Activated CD4-positive, alpha-beta memory T cell treated with anti-CD3 and anti-CD28 coated beads, Interleukin-2, amount 10 ng/mL, durations not matched to agents 7 days and 5 days (primary cell): ENCODE measurements at places on chromosomes 11 and 22. TPM values are rescaled to one million over a fixed set of nuclear protein-coding genes. Genes with fewer than 3 reads are reported as not detected.

DNA sequence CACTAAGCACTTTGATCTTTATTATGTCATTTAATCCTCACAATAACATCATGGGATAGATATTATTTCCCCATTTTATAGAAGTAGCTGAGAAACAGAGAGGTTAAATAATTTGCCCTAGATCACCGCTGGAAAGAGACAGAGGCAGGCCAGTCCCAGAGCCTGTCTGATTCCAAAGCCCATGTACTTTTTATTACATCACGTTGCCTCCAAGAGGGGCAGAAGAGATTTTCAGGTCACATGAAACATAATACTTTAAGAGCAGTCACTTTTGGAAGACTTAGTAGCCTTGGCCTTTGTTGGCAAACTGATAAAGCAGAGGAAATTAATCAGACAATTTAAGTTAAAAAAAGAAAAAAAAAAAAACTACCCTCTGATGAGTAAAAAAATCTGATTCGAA is 200.2 kb upstream of the ARHGAP20 start:
- H3K4me3 ChIP-seq: no peak overlapping the region
- H3K27me3 ChIP-seq: no peaks in the 10 kb centered on the region
- H3K27ac ChIP-seq: no peak overlapping the region
- peaks cover under 1% of the 10 kb centered on the region for H3K36me3 ChIP-seq

DNA sequence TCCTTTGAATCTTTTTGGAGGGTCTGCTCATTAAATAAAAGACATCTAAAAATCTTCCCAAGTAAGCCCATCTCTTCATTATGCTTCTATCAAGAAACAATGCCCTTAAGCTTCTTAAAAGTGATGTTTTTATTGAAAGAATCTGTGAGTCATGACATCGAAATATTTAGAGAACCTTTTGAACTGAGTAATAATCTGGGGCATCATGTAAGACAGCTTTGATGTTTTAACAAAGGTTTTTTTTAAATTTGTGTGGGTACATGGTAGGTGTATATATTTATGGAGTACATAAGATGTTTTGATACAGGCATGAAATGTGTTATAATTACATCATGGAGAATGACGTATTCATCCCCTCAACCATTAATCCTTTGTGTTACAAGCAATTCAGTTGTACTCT is 46.8 kb downstream of the PLAAT5 start:
- no peaks in the 10 kb centered on the region for H3K36me3 ChIP-seq
- H3K27ac ChIP-seq: no peak overlapping the region
- DNase-seq: no peak
- peaks cover 37% of the 10 kb centered on the region for H3K4me1 ChIP-seq
- no peaks in the 10 kb centered on the region for H3K27me3 ChIP-seq

The CRYBB2 gene
- not detected for total RNA-seq

The UBE4A gene
- total RNA-seq: 44.1 TPM

DNA sequence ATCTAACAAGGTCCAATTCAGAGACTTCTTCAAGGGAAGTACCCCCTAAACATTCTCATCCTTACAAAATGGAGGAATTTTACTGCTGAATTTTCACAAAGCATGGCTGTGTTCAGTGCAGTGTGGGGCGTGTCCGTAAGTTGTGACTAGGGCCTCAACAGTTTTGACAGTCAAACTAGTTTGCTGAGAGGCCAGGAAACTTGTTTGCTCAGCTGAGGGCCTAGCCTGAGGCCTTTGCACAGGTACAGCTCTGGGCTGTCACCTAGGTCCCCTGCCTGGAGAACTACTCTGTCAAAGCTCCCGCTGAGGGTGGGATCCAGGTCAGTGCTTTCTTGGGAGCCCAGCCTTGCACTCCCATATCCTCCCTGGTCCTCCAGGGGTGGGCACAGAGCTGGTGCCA is 27.9 kb downstream of the TCP11L1 start:
- peaks cover 26% of the 10 kb centered on the region for H3K4me1 ChIP-seq
- H3K27me3 ChIP-seq: no peaks in the 10 kb centered on the region
- peaks cover 51% of the 10 kb centered on the region for H3K36me3 ChIP-seq

- no peak for DNase-seq
- H3K27ac ChIP-seq: no peak overlapping the region
- H3K4me1 ChIP-seq: no peaks in the 10 kb centered on the region
- no peaks in the 10 kb centered on the region for H3K36me3 ChIP-seq
- no peak overlapping the region for H3K4me3 ChIP-seq
These were observed 555.9 kb downstream of the MIAT start for GRCh38 chr22:27213294-27213693.

The NEU3 gene
- total RNA-seq: 11.5 TPM

DNA sequence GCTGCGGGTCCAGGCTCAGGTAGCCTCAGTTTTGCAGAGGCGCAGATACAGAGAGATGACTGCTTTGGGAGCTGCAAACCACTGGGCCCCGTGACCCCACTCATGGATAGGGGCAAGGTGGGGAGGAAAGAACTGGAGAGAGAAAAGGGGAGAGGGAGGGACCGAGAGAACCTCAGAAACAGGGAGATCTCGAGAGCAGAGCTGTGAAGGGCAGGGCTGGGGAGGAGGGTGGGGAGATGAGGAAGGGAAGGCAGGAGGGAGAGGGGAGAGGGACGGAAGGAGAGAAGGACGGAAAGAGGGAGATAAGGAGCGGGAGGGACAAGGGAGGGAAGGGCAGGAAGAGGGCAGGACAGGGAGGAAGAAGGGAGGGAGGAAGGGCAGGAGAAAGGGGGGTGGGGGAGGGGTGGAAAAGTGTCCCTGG is 46.3 kb downstream of the IGLL1 start:
- no peak overlapping the region for H3K4me3 ChIP-seq
- H3K36me3 ChIP-seq: no peaks in the 10 kb centered on the region
- peaks cover 5% of the 10 kb centered on the region for H3K27me3 ChIP-seq
- H3K4me1 ChIP-seq: no peaks in the 10 kb centered on the region

DNA sequence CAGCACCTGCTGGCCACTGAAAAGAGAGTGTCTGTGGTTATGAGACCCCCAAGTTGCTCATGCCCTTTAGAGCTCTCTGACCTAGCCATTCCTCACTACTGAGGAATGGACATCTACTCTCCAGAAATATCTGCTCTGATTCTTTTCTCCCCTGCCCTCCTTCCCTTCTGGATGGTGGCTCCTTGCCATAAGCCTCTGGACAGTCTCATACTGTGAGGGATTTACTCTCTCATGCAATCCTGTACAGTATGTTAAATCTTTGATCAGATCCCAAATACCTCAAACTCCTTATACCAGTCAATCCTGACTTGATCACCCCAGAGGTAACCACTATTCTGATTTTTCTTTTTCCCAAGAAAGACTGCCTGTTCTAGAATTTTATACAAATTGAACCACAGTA is 80.7 kb downstream of the ARHGAP20 start:
- no peak overlapping the region for H3K27ac ChIP-seq
- H3K4me1 ChIP-seq: no peaks in the 10 kb centered on the region
- no peak for DNase-seq
- H3K36me3 ChIP-seq: no peaks in the 10 kb centered on the region
- H3K4me3 ChIP-seq: no peak overlapping the region
- H3K27me3 ChIP-seq: peaks cover 4% of the 10 kb centered on the region

DNA sequence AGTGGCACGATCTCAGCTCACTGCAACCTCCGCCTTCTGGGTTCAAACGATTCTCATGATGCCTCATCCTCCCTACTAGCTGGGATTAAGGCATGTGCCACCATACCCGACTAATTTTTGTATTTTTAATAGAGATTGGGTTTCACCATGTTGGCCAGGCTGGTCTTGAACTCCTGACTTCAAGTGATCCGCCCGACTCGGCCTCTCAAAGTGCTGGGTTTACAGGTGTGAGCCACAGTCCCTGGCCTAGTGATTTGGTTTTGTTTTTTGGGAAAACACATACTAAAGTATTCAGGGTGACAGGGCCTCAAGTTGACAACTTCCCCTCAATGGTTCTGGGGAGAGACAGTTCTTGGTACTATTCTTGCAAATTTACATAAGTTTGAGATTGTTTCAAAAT is 22.1 kb downstream of the TNRC6B start:
- no peaks in the 10 kb centered on the region for H3K27me3 ChIP-seq
- H3K36me3 ChIP-seq: peaks cover 12% of the 10 kb centered on the region
- peaks cover 58% of the 10 kb centered on the region for H3K4me1 ChIP-seq
- H3K4me3 ChIP-seq: no peak overlapping the region

GRCh38 chr11:61777234-61778090 is 14.9 kb downstream of the TMEM258 start:
- peak; percentile 66 for DNase-seq
- H3K27me3 ChIP-seq: peaks cover 4% of the 10 kb centered on the region
- H3K4me1 ChIP-seq: peaks cover 28% of the 10 kb centered on the region
- no peak overlapping the region for H3K4me3 ChIP-seq
- no peak overlapping the region for H3K27ac ChIP-seq

- H3K4me3 ChIP-seq: no peak overlapping the region
- no peak overlapping the region for H3K27ac ChIP-seq
- H3K36me3 ChIP-seq: peaks cover 13% of the 10 kb centered on the region
These were observed 120.8 kb upstream of the APOA1 start for GRCh38 chr11:116958246-116958645.

- no peaks in the 10 kb centered on the region for H3K27me3 ChIP-seq
- no peak overlapping the region for H3K27ac ChIP-seq
These were observed 23.9 kb upstream of the RBM4B start for GRCh38 chr11:66701432-66702240.

- H3K4me1 ChIP-seq: no peaks in the 10 kb centered on the region
- no peaks in the 10 kb centered on the region for H3K36me3 ChIP-seq
- no peaks in the 10 kb centered on the region for H3K27me3 ChIP-seq
- no peak overlapping the region for H3K4me3 ChIP-seq
- DNase-seq: peak; percentile 6
These were observed 15.4 kb upstream of the TMEM191C start for GRCh38 chr22:21451545-21452520.

The MMP7 gene
- not detected for total RNA-seq

The CBLIF gene
- not detected for total RNA-seq

The GRM5 gene
- total RNA-seq: not detected

DNA sequence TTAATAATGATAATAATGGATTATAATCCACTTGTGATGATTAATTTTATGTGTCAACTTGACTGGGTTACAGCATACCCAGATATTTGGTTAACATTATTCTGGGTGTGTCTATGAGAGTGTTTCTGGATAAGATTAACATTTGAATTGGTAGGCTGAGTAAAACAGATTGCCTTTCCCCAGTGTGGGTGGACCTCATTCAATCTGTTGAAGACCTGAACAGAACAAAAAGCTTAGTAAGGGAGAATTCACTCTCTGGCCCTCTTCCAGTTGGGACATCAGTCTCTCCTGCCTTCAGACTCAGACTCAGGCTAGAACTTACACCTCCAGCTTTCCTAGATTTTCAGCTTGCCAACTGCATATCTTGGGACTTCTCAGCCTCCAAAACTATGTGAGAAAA is 37.3 kb upstream of the RRAS2 start:
- DNase-seq: no peak
- H3K4me1 ChIP-seq: peaks cover 7% of the 10 kb centered on the region
- peaks cover 21% of the 10 kb centered on the region for H3K27me3 ChIP-seq
- H3K4me3 ChIP-seq: no peak overlapping the region
- H3K27ac ChIP-seq: no peak overlapping the region
- no peaks in the 10 kb centered on the region for H3K36me3 ChIP-seq

The OR8H3 gene
- not detected for total RNA-seq

DNA sequence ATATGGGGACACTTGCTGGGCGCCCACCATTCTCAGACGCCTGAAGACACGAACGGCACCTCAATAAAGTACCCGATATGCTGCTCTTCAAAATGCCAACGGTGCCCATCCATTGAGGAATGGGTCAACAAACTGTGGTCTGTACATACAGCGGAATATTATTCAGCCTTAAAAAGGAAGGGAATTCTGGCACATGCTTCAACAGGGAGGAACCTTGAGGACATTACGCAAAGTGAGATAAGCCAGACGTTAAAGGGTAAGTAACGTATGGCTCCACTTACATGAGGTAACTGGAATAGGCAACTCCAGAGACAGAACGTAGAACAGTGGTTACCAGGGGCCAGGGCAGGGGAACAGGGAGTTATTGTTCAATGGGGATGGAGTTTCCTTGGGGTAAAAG is 28.0 kb downstream of the PRDM10 start:
- DNase-seq: no peak
- no peaks in the 10 kb centered on the region for H3K27me3 ChIP-seq
- no peak overlapping the region for H3K4me3 ChIP-seq
- H3K4me1 ChIP-seq: no peaks in the 10 kb centered on the region

The OR5AP2 gene
- total RNA-seq: not detected

The KCNQ1OT1 gene
- total RNA-seq: 0.28 TPM

- H3K36me3 ChIP-seq: no peaks in the 10 kb centered on the region
- no peak overlapping the region for H3K4me3 ChIP-seq
- H3K27me3 ChIP-seq: no peaks in the 10 kb centered on the region
These were observed 2.6 kb downstream of the LIPT2 start for GRCh38 chr11:74490941-74491340.

DNA sequence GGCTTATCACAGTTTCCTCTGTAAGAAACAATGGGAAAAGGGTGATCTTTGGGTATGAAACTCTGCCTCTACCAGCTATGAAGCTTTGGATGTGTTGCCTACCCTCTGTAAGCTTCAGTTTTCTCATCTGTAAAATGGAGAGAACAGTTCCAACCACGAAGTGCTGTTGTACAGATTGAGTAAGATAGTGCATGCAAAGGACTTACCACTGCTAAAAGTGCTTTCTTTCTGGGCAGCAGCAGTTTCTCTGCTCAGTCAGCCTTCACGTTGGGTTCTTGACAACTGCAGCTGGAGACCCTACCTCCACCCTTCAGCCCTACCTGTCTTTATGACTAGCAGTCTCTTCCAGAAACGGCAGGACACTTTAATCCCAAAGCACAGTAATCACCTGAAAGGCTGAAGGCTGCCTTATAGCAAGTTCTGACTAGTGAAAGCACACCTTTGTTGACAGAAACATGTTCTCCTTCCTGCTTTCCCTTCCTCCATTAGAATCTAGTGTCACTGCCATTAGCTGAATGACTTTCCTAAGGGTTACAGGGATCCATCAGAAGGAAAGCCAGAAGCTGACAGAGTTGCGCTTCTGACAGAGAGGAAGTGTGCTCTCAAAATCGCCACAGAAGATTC is 91.4 kb downstream of the RPL27A start:
- no peak for DNase-seq
- H3K4me3 ChIP-seq: no peak overlapping the region
- peaks cover 5% of the 10 kb centered on the region for H3K4me1 ChIP-seq
- no peak overlapping the region for H3K27ac ChIP-seq
- no peaks in the 10 kb centered on the region for H3K27me3 ChIP-seq
- no peaks in the 10 kb centered on the region for H3K36me3 ChIP-seq
